ENCODE measurements at places on chromosomes 5 and 9.
A peak's percentile ranks its signal among the peaks of the same experiment; 100 is the strongest.

- no peak for DNase-seq
These were observed 2.7 kb downstream of the TERT start for GRCh38 chr5:1292139-1292538.

GRCh38 chr9:131500377-131500776 lies 2.3 kb upstream of the POMT1 start:
- DNase-seq = no peak

DNA sequence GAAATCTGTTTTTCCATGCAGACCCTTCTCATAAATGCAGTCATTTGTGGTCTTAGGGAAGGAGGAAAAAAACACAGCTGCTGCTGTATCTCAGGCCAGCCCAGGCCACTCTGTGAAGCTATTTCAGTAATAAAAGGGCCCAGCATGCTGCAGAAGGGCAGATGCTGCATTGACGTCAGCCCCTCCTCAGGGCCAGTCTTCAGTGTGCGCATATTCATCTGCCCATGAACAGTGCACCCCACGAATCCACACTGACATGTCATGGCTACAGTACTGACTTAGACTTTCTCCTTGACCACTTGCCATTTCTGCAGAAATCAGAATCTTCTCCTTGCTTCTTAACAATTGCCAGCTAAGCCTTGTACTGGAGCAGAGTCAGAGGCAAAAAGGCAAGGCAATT lies 304.7 kb downstream of the GABRG2 start:
- peak; percentile 1 for DNase-seq

- DNase-seq = peak; percentile 78
These were observed at the start of gene CERCAM for GRCh38 chr9:128420651-128421481. Gene CERCAM (plus strand): TSS chr9:128420857. CDS start chr9:128420878, 21 bp downstream.

DNA sequence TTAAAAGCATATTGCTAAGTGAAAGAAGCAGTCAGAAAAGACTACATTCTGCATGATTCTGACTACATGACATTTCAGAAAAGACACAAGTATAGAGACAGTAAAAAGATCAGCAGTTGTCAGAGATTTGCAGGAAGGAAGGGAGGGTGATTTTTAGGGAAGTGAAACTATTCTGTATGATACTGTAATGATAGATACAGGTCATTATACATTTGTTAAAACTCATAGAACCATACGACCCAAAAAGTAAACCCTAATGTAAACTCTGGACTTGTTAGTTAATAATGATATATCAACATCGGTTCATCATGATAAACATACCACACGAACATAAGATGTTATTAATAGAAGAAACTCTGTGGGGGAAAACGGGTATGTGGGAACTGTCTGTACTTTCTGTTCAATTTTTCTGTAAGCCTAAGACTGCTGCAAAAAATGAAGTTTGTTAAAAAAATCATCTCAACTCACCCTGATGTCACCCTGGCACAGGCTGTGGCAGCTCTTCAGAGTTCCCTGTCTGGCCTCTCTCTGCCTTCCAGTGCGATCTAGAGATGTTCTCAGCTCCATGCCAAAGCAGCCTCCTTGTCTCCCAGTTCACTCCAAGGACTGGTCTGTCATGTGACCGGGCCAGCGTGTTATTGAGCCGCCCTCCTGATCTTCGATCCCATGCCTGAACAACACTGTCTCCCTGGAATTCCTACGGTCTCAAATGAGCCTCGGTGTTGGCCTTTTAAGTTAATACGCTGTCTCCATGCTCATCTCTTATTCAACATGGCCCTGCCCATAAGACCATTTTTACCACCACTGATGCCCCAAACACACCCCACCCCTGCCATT lies 35.4 kb downstream of the PRLR start:
- no peak for DNase-seq

- no peak for DNase-seq
These were observed 498.1 kb upstream of the TNC start for GRCh38 chr9:115615821-115616665.

GRCh38 chr5:1564182-1564748 lies 40.5 kb upstream of the LPCAT1 start:
- no peak for DNase-seq

- DNase-seq = no peak
These were observed 40.6 kb downstream of the DENND4C start for GRCh38 chr9:19271081-19271480.

- no peak for DNase-seq
These were observed 20.3 kb upstream of the MATR3 start for GRCh38 chr5:139273322-139273571.

DNA sequence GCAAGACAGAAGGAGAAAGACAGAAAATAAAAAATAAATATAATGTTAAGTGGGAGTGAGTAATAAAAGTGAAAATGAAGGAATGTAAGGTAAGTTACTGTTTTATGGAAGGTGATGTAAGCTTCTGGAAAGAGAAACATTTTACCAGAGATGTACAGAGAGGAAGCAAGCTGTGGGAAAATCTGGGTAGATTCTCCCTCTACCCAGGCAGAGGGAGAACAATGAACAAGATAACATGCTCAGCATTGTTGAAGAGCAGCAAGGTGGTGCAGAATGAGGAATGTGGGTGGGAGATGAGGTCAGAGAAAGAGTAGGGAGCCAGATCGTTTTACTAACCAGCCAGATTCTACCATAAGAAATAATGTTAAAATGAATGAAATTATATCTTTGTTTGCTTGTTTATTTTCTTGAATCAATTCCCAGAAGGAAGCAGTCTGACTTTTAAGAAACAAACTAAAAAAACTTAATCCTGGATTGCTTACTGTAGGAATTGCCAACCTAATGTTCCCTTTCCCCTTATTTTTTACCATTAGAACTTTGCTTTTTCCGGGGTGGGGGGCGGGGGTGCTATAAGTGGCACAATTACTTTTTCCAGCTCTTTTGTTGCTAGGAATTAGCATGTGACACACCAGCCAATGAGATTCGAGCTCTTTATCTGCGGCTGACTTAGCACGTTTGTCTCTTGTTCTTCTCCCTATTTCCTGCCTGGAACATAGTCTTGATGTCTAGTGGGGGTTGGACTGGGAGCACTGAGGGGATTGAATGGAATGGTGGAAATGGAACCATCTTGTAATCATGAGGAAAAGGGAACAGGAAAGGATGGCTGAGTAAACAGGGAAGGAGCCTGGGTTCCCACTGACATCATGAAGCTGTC lies 356.7 kb downstream of the TMEM167A start:
- DNase-seq = no peak
